ENCODE measurements at places on chromosomes 12 and 14.

DNA sequence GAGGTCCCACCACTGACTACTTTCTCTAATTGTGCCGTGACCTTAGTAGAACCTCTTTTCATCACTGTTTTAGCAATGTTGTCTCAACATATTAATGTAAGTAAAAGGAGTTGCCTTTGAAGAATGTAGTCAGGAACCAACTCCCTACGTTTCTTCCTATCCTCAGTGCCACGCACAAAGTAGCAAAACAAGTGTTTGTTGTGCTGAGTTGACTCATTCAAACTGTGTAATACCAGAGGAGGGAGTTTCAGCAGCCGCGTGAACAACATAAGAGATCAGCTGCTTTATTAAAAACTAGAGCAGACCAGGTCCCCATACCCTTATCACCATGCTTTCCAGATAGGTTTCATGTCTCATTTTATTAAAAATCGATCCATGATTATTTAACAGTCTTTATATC lies 19.1 kb downstream of the PLBD1 start:
- no peak for DNase-seq

DNA sequence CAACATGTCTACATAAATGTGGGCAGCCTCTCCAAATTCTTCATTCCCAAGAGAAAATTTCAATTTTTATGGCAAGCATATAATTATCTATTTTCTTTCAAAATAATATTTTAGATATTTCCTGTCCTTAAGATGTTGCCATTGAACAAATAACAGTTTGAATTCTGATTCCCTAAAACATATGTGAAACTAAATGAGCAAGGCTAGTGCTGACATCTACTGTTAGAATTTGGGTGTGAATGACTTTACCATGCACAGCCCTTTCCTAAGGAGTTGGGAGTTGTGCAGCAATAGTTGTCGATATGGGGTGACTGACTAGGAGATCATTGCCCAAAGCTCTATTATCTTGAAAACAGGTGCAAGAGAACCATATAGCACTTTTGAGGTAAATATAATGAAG lies 108.2 kb upstream of the SLC38A4 start:
- peak; percentile 38 for DNase-seq

GRCh38 chr12:93358058-93358457 lies 19.7 kb upstream of the NUDT4 start:
- no peak for DNase-seq

- DNase-seq: no peak
These were observed 336.5 kb downstream of the FSCB start for GRCh38 chr14:44170556-44170955.

- DNase-seq: no peak
These were observed 59.1 kb downstream of the ESR2 start for GRCh38 chr14:64234877-64235651.

DNA sequence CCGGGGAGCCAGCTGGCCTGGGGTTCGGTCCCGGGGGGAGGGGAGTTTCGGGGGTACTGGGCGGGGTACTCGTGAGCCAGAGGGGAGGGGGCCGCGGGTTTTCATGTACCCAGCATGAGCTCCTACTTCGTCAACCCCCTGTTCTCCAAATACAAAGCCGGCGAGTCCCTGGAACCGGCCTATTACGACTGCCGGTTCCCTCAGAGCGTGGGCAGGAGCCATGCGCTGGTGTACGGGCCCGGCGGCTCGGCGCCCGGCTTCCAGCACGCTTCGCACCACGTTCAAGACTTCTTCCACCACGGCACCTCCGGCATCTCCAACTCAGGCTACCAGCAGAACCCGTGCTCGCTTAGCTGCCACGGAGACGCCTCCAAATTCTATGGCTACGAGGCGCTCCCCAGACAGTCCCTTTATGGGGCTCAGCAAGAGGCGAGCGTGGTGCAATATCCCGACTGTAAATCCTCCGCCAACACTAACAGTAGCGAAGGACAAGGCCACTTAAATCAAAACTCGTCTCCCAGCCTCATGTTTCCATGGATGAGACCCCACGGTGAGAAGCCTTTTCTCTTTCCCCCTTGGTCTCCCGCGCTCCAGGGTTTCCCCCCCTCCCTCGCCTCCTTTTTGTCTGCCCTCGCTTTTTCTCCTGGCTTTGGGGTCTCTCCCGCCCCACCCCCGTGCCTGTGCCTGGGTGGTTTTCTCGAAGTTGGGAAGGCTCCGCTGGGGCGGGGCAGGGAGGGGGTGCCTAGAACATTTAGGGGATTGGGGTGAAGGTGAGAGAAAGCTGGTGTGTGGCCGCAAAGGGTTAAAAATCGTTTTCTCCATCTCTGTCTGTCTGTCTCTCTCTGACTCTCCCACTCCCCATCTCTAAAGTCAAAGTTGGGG lies 627 bp downstream of the HOXC8 start:
- no peak for DNase-seq

GRCh38 chr14:64060648-64061096 lies 207.9 kb downstream of the SYNE2 start:
- DNase-seq: peak; percentile 77

- DNase-seq: no peak
These were observed 50.1 kb upstream of the DIO3 start for GRCh38 chr14:101511199-101511598.

GRCh38 chr12:64532734-64533351 lies 77.5 kb upstream of the RASSF3 start:
- no peak for DNase-seq

- DNase-seq: no peak
These were observed 30.8 kb downstream of the MAX start for GRCh38 chr14:65071544-65071943.

DNA sequence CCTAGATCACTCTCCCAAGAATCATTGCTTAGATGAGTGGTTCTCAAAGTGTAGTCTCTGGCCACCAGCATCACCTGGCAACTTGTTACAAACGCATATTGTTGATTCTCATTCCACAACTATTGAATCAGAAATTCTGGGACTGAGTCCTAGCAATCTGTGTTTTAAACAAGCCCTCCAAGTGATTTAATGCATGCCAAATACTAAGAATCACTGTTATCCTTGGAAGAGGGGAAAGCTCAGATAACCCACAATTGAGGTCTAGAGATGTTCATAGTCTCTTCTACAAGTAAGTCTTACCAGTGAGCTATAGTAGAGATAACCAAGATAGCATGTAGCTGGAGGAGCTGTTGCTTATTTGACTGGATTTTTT lies 666.6 kb downstream of the DIO2 start:
- DNase-seq: no peak

- DNase-seq: no peak
These were observed 4.8 kb upstream of the KCNA5 start for GRCh38 chr12:5038781-5039311.

DNA sequence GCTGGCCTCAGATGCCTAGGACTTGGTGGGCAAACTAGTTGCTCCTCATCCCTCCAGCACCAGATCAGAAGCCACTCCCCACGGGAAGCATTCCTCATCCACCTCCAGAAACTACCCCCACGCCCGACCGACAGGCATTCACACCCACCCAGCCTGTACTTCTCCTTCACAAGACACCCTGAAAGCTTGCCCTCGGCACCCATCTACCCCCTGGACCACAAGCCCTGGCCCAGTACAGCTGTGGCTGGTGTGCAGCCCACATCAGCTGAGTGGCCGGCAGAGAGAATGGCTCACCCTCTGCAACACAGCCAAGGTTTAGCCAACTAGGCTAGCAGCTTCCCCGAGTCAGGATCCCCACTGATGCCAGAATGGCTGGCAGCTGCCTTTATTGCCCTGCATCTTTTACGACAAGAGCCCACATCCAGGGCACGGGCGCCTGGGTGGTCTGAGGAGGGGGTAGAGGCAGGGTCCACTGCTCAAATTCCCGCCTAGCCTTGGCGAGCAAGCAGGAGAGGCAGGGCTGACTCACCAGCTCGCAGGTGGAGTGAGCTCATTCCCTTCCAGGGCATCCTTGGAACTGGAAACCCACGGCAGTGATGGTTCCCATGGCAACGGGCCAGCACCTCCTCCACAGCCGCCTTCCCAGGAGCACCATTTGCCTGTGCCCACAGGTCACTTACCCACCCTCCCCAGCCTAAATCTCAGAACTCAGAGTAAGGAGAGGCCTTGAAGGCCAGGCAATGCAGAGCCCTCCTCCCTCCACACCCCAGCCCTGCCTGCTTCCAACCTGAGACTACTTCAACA lies 17.1 kb downstream of the ACTN1 start:
- peak; percentile 76 for DNase-seq

DNA sequence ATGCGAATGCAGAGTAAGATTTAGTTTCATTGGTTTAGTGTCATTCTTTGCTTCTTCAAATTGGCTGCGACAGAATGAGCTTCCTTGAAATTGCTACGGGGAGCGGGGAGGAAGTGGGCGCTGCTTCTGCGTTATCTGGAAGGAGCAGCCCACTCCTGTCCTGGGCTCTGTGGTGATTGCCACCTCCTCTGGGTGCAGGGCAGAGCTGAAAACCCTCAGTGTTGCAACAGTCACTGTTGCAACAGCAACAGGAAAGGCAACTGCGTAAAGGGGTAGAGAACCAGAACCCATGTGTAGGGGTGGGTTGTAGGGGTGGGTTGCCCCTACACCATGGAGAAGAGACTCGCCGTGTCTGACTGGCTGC lies 57.7 kb downstream of the MAX start:
- no peak for DNase-seq

DNA sequence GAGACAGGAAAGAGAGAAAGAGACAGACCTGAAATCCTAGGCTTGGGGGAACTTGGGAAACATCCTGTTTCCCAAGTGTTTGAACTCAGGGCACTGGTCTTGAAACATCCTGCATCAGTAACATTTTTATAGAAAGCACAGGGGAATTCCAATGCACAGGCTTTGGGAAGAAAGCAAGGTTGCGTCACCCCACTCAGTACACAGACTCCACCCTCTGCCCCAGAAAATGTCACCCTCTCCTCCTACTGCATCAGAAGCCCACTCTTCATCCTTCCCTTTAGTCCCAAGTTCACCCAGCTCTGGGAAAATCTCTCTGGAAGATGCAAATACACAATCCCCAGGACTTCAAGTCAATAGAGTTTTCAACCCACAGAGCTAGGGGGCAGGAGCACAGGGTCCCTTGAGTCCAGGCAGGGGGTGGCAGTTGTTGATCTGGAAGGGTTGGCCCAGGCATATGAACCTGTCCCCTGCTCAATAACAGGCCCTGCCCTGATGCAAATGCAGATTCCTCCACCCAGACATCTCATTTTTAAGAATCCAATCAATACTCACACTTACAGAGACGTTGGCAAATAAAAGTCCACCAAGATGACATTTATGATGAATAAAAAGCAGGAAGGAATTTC lies 1.7 kb downstream of the RDH16 start:
- DNase-seq: no peak

DNA sequence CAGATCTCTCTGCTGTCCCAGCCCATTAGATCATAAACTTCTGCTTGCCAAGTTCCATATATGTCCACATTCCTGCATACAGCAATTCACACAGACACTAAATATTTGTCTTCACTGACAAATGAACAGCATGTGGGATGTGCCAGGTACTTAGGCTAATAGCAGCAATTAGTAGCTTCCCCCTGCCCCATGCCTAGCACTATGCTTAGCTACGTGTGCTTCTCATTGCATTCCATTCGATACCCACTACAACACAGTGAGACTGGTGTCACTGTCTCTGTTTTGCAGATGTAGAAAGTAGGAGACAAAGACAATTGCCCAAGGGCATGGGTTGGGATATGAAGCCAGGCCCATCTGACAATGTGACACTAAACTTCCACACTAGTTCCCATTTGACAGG lies 308.4 kb downstream of the BCL11B start:
- DNase-seq: no peak

DNA sequence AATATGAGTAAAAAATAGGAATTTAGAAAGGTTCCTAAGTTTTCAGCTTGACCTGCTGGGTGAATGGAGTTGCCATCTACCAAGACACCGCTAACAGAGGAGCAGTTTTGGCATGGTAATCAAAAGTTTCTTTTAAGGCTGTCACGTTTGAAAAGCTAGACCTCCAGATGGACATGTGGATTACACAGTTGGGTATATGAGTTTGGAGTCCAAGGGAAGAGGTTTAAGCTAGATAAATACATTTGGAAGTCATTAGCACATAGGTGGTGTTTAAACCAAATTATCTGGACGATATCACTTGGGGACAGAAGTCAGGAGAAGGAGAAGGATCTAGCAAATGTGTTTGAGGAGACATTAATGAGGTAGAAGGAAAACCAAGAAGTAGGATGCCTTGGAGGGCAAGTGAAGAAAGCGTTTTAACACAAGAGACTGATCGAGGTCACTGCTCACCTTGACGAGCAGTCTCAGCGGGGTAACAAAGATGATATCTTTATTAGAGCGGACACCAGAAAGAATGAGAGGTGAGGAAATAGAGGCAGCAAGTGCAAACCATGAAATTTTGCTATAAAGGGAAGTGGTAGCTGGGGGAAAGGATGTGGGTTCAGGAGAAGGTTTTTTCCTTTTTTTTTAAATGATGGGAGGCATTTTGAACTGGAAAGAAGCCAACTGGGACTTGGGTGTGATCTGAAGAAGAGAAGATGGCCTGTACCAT lies 17.6 kb downstream of the PNP start:
- DNase-seq: no peak

DNA sequence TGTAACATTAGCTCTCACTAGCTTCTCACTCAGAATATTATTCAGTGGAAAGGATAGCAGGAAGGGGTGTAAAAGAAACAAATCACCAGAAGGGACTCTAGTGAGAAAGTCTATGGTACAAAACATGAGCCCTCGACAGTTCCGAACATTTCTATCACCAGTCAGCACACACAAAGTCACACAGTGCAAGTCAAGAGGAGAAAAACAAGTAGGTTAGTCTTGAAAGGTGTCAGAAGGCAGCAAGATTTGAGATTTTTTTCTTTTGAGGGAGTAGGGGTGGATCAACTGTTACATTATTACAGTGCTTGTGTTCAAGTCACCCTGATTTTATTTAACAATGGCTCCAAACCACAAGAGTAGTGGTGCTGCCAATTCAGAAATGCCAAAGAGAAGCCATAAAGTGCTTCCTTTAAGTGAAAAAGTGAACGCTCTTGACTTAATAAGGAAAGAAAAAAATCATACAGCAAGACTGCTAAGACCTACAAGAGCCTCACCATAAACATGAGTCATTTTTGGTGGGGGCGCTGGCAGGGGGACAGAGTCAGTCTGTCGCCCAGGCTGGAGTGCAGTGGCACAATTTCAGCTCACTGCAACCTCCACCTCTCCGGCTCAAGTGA lies 42.3 kb downstream of the GNS start:
- no peak for DNase-seq

GRCh38 chr14:51575349-51576116 lies 76.2 kb upstream of the FRMD6 start:
- no peak for DNase-seq

DNA sequence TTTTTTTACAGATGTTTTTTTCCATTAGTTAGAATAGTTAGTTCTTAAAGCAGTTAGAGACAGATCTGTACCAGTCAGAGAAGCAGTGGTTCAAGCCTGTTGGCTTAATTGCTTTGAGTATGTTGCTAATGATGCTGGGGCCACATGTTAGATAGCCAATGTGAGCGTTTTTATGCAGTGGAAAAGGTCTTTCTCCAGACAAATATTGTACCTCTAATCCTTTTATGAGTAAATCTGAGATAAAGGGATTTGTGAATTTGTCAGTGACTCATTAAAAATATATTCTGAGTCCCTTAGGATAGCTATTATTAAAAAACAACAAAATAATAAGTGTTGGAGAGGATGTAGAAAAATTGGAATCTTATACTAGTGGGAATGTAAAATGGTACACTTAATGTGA lies 154.2 kb downstream of the MSRB3 start:
- no peak for DNase-seq

GRCh38 chr14:36647824-36648753 lies 13.6 kb upstream of the PAX9 start:
- peak; percentile 65 for DNase-seq

GRCh38 chr12:113996026-113996425 lies 29.9 kb upstream of the RBM19 start:
- peak; percentile 63 for DNase-seq

- DNase-seq: peak; percentile 91
These were observed 1.3 kb downstream of the DCAF5 start for GRCh38 chr14:69151458-69152180.
